ENCODE measurements at places on chromosomes 2 and 18.

- no peak for DNase-seq
These were observed 1996.2 kb upstream of the PIK3C3 start for GRCh38 chr18:39958876-39959275.

DNA sequence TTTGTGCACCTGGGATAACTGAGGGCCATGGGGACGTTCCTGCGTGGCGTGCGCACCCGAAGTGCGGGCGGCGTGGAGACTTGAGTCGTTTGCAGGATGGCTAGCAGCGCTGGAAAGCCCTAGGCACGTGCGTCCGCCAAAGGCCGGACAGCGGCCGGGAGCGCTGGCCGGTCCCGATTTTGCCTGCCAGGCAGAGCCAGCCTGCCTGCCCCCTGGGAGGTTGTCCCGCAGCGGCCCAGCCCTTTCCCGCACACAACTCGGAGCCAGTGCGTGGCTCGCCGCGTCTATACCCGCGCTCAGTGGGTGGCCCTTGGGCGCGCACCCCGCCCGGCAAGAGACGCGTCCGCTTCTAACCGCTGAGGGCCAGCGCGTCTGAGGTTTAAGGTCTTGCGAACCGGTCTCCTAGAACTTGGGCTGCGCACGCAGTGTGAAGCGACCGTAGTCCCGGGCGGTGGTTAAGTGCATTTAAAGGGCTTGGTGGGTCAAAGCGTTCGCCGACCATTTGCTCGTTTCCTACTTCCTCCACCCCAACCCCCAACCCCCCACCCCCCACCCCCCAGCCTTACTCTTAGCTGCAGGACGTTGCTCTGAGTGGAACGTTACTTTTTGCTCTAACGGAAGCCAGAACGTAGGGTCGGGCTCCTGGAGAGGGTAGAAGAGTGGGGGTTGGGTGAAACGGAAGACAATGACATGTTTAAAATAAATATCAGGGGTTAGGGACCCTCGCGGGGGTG is 627 bp downstream of the CDCA7 start:
- DNase-seq = no peak

DNA sequence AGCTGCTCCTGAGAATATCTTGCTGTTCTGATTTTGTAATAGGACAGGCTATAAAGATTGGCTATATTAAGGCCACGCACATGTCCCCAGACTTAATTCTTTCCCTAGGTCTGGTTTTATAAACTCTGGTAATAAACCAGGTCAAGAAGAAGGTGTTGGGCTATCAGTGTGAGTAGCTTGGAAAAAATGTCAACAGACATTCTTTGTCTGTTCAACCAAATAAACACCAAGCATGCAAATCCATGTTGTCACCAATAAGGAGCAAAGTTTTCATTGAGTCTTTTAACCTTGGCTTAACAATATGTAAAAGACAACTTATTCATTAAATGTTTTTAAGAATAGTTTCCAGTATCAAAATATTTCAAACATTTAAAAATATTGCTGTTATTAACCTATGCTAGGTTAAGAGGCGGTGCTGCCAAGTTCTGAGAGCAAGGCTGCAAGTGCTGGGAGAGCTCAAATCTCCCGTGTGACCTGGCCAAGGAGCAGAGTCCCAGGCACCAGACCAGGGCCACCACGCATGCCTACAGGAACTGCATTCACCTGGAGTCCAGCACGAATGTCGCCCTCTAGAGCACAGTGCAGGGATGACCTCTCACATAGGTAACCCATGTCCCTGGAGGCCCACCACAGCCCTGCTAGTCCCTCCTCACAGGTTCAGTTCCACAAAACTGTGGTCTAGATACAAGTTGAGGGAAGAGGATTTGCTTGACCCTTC is 120.5 kb upstream of the POU3F3 start:
- DNase-seq = no peak

DNA sequence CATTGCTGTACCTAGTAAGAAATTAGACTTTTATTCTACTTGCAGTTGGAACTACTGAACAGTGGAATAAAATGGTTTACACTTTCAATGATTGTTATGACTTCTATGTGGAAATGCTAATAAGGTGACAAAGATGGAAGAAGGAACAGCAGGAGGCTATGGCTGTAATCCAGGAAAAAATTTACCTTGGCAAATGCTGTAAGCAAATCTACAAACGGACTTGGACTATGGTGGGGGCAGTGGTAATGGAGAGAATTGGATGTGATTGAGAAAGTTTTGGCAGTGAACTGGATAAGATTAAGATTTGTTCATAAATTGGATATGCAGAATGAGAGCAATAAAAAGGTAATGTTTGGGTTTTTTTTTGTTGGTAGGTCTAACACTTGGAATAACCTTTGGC is 111.0 kb upstream of the ERBB4 start:
- DNase-seq = no peak

DNA sequence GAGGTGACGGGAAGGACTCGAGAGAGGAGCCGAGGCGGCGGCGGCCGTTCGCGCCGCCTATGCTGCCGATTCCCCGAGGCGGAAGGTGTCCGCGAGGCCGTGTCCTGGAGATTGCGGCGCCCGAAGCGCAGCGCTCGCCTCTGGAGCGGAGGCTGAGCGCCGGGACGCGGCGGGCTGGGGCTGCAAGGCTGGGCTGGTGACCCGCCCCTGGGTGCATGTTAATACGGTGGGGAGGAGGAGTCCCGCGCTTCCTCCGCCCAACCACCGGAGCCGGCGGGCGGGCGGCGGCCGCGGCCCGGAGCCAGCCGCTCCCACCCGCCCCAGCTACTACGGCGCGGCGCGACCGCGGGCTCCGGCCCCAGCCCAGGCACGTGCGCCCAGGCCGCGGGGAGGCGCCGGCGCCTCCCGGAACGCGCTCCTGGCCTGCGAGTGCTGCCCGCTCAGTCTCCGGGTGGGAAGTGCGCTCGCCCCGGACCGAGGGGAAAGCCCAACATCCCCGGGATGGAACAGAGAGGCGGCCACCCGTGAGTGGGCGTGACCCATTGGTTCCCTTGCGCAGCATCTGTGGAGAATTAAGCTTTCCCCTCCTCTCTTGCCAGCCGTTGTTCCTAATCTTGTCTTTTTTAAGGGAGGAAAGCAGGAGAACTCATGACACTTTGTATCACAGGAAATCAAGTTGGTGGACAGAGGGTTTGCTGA is at the start of gene DLGAP1:
DLGAP1 (minus strand) TSS at position 195 of the 699 bp plus-strand sequence.
- peak; percentile 44 for DNase-seq
